ENCODE measurements at places on chromosomes 6 and 20.

DNA sequence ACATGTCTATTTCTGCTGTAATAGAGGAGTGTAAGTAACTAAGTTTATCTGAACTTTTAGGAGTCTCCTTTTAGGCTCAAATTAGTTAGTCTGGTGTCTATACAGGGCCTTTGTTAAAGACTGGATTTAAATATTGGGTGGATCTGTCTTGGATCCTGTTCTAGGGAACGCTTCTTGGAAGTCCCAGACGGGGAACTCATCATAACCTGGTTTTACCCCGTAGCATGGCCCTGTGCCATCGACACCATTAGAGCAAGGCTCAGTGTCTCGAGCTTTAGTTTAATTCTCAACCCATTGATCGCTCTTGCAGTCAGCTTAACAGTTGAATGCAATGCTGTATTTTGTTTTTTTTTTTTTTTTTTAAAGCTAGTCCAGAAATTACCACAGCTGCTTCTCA, 89.9 kb downstream of the CARMIL1 start:
- no peak for DNase-seq

DNA sequence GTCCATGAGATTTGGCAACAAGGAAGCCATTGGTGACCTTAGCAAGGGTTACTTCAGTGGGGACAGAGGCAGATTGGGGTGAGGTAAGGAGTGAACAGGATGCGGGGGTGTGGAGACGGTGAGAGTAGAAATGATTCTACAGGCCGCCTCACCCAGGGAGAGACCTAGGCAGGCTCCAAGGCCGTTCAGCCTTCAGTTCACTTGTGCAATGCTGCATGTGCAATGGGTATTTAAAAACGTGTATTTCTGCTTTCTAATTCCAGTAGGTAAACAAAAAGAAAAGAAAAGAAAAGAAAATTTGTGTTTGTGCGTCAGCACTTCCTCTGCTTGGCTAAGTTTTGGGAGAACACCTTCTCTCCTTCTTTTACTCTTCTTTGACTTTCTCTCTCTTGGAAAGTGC, 56.8 kb downstream of the BANF2 start:
- no peak for DNase-seq

GRCh38 chr6:57085471-57085870, 4.5 kb upstream of the ZNF451 start:
- DNase-seq: no peak

DNA sequence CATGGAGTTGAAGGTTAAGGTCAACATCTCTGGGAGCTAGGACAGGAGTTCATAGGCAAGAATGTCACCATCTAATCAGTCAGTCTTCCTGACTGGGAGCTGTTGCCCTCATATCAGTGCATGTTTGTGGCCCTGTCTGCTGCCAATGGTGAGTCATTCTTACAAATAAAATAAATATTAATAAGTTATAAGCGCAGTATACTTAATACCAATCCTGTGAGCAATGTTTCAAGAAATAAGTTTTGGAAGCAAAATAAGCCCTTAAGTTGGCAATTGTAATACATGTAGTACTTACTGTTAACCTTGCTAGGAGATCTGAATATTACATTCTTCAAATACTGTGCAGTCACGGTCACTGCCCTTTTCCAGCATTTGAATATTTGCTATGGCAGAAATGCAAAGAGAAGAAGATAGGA, 20.2 kb upstream of the MDGA1 start:
- DNase-seq: no peak

- no peak for DNase-seq
These were observed 69.5 kb downstream of the LCA5 start for GRCh38 chr6:79467716-79468115.

DNA sequence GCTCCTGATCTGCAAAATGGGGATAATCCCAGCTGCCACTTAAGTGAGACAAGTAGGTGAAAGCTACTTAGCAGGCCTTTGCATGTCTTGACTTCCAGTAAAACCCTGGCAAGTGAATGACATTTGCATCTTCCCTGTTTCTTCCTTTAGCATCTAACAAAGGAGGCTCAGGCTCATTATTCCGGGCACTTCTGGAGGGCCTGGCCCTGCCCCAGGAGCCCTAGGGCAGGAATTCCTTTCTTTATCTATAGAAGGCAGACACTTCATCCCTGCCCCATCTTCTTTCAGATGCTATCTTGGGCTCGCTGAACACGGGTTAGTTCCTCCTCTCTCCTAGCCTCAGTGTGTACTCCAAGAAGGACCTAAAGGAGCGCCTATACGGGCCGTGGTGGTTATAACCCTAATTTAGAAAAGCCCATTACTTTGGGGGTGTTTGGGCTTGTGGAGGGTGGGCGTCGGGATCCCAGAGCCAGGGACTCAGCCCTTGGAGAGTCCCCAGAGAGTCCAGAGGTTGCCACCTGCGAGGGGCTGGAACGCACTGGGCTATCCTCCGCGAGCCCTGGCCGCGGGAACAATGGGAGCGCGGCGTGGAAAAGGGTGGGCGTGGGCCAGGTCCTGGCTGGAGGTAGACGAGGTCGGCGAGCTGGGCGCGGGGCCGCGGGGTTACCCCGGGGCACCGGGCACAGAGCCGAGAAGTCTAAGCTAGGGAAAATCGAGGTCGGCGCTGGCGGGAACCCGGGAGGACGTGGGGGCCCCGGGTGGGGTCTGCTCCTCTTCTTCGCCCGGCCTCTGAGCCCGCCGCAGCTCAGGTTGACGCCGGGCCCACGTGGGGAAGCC, 62.8 kb upstream of the EPB41L1 start:
- no peak for DNase-seq

DNA sequence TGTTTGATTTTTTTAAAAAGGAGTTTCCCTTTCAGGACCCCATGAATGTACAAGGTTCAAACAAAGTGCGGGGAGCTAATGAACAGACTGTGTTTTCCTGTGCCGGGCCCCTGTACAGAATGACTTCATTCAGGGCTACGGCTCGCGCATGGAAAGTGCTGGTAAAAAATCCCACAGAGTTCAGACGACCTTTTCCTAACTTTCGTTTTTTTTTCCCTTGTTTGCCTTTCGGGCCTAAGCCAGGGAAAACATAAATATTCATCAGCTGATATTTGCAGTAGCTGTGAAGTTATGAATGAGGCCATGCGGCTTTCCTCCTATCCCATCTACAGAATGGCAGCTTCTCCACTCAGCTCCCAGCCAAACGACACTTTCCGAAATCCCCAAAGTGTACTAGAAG, 74.0 kb downstream of the HAO1 start:
- no peak for DNase-seq

DNA sequence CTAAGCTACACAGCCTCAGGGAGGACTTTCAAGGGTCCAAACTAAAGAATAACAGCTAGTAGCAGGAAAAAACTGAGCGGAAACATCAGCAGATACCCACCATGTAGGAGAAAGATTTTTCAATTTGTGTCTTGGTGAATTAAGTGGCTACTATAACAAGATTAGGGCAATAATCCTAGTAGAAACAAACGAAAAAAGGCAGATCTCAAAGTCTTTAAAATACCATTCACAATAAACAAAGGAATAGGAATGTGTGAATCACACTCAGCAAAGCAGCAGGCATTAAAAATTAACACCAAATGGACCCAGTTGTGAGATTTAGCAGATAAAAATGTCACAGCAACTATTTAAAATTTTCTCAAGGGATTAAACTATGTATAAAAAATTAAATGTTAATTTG, 761.2 kb downstream of the TENT5A start:
- no peak for DNase-seq

GRCh38 chr20:62494980-62495748, 19.4 kb upstream of the GATA5 start:
- no peak for DNase-seq

DNA sequence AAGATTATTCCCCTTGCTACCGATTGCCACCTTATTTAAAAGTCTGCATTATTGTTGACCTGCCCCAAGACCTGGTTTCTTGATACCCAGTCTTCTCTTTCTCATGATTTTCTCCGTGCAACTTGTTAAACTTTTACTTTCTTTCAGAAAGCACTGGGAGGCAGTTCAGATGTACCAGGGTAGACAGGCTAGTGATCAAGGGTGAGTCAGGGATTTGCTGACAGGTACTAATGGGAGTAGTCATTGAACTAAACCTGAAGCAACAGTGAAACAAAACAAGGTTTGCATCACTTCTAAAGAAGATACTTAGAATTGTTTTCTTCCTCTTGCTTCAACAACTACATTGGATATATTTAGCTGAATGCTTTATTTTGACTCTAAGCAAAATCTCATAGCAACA, 124.4 kb downstream of the KCNQ5 start:
- DNase-seq: no peak

- DNase-seq: no peak
These were observed 50.8 kb upstream of the FAM83D start for GRCh38 chr20:38875175-38875993.

- DNase-seq: no peak
These were observed 945.9 kb upstream of the CITED2 start for GRCh38 chr6:140320081-140321080.

- no peak for DNase-seq
These were observed 53.4 kb downstream of the SYTL3 start for GRCh38 chr6:158703111-158703836.

DNA sequence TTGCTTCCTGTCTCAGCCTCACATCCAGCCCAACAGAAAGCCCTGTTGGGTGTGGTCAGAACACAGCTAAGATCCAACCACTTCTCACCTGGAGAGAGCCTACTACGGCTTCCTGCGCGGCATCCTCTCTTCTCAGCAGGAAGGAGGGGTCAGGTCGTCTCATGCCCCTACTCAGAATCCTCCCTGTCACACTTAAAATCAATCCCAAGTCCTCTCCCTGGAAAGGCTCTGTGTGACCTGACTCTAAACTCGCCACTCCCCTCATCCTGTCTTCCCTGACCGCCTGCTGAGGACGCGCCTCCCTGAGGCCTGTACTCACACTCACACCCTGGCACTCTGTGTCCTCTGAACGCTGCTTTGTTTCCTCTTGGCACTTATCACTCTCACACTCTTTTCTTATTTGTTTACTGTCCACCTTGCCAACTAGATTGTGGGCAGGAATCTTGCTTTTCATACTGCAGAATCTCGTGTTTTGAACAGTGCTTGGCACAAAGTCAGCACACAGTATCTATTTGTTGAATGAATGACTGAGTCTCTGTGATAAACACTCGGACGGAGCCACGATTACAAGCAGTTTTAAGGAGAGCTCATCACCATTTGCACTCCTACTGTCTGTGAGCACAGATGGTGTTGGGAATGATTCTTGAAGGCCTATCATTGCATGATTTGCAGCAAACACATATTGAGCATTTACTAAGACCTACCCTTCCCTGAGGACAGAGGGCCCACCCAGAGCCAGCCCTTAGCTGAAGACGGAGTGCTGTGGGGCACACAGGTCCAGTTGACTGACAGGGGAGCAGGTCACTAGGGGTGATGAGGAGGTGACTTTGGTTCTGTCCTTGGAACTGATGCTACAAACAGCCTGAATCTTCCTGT, 18.7 kb downstream of the RAB5IF start:
- no peak for DNase-seq

DNA sequence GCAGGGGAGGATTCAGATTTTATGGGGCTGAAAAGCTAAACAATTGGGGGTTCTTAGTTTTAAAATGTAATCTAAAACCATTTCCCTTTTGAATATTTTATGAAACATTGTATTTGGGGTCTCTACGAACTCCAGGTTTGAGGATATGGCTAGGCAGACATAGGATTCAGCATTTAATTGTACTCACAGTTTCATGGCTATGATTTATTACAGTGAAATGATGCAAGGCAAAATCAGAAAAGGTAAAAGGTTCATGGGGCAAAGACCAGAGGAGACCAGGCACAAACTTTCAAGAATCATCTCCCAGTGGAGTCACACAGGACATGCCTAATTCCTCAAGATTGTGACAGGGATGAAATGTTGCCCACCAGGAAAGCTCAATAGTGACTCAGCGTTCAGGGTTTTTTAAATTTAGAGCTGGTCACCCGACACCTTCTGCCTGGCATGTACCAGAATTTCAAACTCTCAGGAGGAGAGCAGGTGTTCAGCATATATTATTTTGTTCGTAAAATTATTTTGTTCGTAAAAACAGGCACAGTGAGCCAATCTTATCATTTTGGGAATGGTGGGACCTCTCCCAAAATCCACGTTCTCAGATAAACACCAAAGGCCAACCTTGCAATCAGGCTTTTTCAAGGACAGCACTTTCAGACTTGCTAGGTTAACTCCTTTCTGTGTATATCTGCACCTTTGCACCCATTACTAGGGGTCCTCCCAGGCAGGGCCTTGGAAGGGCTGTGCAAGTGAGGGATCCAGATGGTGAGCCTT, 270.3 kb downstream of the NKAIN2 start:
- DNase-seq: no peak

DNA sequence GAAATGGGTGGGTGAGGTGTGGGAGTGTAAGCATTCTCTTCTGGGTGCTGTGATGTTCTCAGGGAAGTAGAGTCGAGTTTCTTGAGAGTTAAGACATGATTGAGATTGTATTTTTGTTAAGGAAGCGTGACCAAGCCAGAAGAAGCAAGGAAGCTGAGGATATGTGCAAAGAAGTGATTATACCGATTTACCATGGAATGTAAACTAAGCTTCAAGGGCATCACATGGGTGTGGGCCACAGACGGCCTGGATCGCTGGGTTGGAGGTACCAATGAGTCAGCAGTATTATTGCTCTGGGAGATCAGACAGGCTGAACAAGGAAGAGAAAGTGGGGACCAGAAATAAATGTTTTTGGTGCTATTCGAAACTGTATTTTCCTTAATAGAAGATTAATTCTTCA, 184.1 kb upstream of the GMDS start:
- no peak for DNase-seq

DNA sequence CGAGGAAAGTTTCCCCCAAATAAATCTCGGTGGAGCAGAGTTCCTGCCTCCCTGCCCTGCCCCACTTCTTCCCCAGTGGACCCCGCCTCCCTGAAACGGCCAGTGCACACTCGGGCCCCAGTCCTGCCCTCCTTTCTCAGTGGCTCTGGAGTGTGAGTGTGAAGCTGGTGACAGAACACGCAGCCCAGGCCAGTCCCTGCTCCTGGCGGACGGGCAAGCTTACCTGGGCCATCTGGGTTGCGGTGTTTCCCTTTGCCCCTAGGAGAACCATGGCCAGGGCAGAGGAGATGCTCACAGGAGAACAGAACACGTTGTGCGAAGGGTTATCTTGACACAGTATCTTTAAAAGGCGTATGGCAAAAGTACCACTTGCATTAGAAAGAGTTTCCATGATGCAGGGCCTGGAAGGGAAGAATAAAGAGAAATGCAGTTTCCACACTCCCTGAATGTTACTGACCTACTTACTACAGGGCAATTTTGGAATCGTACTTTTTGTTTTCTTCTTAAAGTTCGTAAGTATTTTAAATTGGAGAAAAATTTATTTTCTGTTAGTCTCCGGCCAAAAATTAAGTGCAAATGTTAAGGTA, 2.8 kb downstream of the SERPINB9 start:
- DNase-seq: no peak

GRCh38 chr6:159456349-159456748, 236.7 kb downstream of the SOD2 start:
- no peak for DNase-seq

GRCh38 chr6:166483573-166484250, 101.0 kb upstream of the MPC1 start:
- DNase-seq: no peak

DNA sequence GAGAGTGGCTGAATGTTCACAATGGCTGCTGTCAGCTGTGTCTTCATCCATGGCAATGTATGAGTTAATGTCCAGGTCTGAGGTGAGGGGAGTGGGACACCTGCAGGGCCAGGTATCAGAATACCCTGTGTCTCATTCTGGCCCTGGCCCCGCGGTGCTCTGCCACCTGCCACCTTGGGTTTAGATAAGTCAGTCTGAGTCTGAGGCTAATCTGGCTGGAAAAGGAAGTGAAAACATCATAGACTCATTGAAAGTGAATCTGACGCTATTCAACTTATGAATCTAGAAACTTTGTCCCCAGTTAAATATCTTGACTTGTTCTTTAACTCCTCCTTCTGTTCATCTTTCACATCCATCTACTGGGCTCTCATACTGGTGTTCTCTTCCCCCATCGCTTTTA, 267.1 kb upstream of the JAG1 start:
- DNase-seq: no peak
